ENCODE measurements at places on chromosomes 16 and 17.
A peak's percentile ranks its signal among the peaks of the same experiment; 100 is the strongest.

DNA sequence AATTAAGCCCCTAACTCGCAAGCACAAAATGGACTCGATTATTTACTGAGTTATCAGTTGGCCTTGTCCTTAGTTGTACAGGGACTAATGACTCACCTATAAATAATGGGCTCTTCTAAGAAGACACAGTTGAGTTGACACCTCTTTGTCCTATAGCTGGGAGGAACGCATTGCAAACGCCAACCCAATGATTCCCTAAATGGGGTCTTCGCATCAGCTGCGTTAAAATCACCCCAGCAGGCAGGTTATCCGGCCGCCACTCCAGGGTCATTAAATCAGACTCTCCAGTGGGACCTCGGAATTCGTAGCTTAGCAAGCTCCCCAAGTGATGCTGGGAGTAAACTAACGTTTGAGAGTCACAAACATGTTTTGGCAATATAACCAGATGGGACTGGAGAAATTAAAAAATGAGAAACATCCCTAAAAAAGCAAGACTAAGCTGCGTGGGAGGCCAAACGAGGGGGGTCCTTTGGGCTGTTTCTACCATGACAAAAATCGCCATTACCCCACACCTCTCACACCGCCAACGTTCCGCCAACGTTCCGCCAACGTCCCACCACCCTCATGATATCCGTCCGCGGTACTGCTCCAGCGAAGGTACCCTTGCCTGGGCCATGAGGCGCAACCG lies 932 bp upstream of the NFE2L1 start:
- DNase-seq = no peak

DNA sequence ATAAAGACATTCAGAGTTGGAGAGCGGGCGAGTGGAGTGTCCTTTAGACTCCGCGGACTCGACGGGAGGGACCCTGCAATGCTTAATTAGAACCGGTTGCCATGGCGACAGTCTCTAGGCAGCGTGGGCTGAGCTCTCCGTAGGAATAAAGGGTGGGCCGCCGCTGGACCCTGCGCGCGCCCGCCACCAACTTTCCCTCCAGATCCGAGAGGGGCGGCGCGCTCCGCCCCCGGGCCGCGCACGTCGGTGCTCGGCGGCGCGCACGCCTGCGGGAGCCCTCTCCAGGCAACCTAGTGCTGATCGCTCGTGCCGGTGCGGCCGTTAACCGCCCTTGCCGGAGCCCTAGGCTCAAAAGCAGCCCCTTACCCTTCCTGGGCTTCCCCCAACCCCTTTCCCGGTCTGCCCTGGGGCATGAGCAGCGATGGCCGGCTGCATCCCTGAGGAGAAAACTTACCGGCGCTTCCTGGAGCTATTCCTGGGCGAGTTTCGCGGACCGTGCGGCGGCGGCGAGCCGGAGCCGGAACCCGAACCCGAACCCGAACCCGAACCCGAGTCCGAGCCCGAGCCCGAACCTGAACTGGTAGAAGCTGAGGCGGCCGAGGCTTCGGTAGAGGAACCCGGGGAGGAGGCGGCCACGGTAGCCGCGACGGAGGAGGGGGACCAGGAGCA lies at the start of gene PPM1E:
Gene PPM1E (plus strand): TSS at position 278 of the 669 bp plus-strand sequence.
- peak; percentile 15 for DNase-seq

- DNase-seq = no peak
These were observed 4.4 kb downstream of the NSMCE1 start for GRCh38 chr16:27264151-27264550.

DNA sequence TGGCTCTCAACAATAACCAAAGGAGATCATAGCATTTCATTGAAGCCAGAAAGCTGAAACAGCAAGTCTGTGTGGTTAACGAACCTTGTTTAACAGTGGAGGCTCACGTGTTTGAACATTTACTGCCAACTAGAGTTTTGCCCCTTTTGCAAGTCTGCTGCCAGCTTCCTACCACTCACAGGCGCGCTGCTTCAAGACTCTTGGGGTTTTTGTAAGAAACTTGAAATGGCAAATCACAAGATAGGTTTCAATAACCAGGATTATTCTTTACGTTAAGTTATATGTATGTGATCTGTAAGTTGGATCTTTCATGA lies 1.2 kb downstream of the SNTB2 start:
- no peak for DNase-seq

- DNase-seq = no peak
These were observed 54.3 kb upstream of the NLRP1 start for GRCh38 chr17:5638596-5638995.

Measured in stimulated activated CD4-positive, alpha-beta T cell treated with anti-CD3 and anti-CD28 coated beads, Interleukin-1b, Interleukin-23, amount 100 ng/mL, for 1 hour (primary cell).